ENCODE measurements at places on chromosomes 11 and 22.

- DNase-seq = no peak
These were observed 38.9 kb downstream of the OR10A6 start for GRCh38 chr11:7892059-7892699.

GRCh38 chr11:116503216-116504160 is 269.3 kb downstream of the BUD13 start:
- DNase-seq = no peak

- no peak for DNase-seq
These were observed 130.8 kb downstream of the CEP164 start for GRCh38 chr11:117458275-117459122.

GRCh38 chr11:1338201-1339065 is 29.0 kb upstream of the TOLLIP start:
- no peak for DNase-seq

- DNase-seq = no peak
These were observed 1048.0 kb upstream of the CNTN5 start for GRCh38 chr11:97972731-97973130.

DNA sequence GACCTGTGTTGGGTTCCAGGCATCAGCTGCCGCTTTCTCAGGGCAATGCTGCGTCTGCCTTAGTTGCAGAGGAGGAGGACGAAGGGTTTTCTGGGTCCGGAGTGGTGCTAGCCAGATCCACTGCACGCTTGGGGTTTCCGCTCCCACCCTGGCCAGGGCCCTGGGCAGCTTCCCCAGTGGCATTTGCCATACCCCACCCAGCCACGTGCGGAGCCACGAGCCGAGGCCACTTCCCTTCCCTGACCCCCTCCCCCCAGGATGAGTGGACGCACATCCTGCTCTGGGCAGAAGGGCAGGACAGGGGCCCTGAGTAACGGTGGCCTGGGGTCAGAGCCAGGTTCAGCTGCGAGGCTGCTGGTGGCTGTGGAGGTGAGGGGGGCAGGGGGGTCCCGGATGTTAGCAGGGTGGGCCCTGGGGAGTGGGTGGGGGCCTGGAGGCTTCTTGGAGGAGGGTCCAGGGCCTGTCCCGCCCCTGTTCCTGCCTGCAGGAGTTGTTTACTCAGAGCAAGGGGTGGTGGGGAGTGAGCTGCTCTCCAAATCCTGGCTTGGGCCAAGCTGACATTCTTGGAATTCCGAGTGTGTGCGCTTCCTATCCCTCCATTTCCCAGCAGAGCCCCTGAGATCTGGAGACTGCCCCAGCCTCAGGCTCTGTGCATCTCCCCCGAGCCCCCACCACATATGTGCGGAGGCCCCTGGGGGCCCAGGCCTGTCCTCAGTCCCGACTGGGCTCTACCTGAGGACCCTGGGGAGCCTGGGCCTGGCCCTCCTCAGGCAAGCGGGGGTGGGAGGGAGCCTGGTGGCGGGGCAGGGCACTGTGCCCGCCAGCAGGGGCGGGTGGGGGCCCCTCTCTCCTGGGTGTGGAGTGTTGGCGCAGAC is 1.4 kb downstream of the TSPAN4 start:
- no peak for DNase-seq

DNA sequence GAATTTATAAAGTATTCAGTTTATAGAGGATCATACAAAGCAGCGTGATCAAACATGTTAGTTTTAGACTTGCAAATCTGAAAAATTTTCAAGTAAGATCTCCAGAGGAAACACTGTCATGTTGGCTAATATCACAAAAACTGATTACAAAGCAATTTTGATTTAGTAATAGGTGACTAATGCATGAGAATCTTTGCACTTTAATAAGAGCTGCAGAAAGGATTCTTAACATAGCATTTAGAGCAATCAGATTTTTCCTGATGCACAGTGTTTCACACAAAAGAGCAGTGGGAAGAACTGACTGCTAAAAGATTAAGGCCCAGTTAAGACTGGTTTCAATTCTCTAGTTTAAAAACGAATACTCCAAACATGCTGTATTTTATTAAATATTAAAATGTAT is 321.2 kb downstream of the GUCY1A2 start:
- no peak for DNase-seq

DNA sequence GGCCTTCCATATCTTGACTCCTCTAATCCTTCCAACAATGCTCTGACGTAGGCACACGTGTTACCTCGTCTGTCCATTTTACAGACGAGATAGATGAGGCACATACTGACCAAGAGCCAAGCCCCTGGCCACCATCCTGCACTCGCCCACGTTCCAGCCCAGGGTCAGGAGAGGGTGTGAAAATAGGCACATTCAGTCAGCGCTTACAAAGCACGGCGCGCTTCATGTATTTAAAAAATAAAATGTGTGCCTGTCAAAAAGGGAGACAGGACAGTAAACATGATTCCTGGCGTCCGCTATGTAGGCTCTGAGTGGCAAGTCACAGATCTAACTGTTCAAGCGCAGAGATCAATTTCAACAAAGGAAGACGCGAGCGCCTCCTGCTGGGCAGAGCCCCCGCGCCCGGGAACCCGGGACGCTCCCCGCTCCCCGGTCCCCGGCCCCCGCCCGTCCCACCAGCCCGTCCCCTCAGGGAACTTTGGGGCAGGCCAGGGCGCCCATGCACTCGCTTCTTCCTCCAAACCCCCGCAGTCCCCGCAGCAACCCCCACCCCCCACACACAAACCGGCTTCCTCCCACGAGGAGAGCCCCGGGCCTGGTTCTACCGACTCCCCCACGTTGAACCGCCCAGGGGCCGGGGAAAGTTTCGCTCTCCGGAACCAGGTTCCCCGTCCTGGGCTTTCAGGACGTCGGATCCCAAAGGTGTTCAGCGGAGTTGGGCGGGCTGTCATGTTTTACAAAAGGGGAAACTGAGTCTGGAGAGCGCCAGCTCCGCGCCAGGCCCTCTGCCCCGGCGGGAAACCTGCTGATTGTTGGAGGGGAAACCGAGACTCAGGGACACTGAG is 10.4 kb upstream of the C1QTNF6 start:
- peak; percentile 67 for DNase-seq

DNA sequence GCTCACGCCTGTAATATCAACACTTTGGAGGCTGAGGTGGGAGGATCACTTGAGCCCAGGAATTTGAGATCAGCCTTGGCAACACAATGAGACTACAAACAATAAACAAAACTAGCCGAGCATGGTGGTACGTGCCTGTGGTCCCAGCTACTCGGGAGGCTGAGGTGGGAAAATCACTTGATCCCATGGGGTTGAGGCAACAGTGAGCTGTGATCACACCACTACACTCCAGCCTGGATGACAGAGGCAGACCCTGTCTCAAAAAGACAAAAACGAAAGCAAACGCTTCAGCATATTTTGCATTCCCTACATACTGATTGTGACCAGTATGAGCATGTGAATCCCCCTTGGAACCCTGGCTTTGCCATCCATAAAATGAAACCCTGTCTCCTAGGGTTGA is 33.9 kb upstream of the MN1 start:
- no peak for DNase-seq

DNA sequence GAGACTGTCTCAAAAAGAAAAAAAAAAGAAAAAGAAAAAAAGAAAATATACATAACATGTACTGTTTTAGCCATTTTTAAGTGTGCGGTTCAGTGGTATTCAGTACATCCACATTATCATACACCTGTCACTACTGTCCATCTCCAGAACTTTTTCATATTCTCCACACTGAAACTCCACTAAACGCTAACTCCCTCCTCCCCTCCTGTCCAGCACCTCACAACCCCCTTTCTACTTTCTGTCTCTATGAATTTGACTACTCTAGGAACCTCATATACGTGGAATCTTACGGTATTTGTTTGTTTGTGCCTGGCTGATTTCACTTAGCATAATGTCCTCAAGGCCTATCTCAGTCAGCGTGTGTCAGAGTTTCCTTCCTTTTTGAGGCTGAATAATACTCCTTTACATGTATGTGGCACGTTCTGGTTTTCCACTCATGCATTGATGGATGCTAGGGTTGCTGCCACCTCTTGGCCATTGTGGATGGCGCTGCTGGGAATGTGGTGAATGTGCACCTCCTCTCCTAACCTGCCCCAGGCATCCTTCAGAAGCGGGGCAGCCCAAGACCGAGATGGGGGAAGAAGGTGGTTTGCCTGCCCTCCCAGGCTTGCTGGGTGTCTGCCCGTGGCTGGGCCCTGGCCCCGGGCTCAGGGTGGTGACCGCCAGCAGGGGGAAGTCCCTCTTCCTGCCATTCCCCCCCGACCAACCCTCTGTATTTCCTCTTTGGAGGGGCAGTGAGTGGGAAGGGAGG is 60.5 kb downstream of the BCR start:
- no peak for DNase-seq
